ENCODE measurements at places on chromosomes 16 and 17.

GRCh38 chr17:32970281-32970680 is 21.4 kb upstream of the SPACA3 start:
- no peak for DNase-seq

GRCh38 chr16:72295914-72296313 is 124.0 kb upstream of the PMFBP1 start:
- DNase-seq = no peak

- no peak for DNase-seq
These were observed 396 bp downstream of the NFE2L1 start for GRCh38 chr17:48048384-48049126.

- no peak for DNase-seq
These were observed 44.9 kb upstream of the PIK3R6 start for GRCh38 chr17:8912084-8912981.

DNA sequence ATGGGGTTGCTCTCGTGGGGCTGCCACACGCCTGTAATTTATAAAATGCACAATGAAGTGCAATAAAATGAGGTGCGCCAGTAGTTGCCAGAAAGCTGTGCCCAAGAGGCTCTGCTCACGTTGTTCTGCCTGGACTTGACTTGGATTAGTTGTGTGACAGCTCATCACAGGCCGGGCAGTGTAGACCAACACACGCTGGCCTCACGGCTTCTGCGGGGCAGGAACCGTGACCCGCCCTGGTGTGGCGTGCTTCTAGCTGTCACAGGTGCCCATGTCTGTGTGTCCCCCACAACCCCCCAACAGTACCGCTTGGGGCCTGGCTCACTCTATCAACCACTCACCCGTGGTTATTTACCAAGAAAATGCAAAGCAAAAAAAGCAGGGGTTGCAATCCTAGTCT is 112.2 kb upstream of the ZNF750 start:
- DNase-seq = no peak

DNA sequence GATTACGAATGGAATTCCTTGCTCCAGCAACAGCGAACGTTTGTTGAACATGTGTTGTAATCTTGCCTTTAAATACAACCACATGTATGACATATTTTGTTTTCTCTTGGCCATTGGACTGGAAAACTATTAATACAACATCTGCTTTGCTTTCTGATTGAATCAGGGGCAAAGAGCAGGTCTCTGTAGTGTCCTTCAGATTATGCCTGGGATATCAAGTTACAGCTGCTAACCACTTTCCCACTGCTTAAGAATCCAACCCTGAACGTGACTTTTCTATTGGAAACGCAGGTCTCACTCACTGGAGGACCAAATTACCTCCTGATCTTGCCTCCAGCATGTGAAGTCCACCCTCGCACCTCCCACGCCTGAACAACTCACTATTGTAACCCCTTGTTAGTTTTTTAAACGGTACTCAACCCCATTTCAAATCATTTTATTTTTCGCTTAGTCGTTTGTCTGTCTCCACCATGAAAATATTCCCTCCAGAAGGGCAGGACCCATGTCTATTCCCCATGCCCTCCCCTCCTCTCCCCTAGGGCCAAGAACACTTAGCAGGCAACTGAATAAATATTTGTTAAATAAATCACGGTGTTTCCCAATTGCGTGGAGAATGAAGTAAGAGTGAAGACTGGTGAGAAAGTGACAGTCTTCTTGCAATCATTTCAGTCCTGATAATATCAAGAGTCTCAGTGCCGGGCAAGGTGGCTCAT is 57.4 kb upstream of the MRTFB start:
- no peak for DNase-seq

DNA sequence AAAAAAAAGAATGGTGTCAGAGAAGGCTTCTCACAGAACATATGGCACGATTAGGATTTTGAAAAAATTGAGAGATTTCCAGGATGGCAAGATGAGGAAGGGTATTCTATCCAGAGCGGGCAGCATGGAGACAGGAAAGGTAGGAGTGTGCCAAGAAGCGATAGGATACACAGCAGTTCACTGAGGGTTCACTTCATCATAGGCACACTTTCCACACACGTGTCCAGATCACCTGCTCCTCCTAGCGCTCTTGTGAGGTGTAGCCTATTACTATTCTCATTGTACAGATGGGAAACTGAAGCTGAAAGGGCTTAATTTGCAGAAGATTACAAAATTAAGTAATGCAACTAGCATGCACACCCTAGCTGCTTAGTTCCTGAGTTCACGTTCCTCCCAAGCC is 6.2 kb upstream of the ELAC2 start:
- DNase-seq = no peak

GRCh38 chr17:20232611-20233010 is 223.5 kb downstream of the SPECC1 start:
- no peak for DNase-seq

DNA sequence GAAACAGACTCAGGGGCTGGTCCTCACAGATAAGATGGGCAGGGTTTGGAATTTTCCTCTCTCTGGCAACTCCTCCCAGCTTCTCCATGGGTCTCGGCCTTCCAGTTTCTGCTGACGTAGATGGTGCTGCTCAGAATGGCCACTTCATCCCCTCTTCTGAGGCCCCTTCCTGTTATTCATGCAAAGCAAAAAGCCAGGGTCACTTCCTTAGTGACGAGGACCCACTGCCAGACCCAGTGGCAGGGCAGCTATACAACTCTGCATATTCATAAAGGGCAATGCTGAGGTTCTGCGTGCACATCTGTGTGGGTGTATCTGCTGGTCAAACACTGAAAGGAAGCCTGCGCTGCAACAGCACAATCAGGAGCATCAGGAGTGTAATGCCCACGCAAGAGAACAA is 108.8 kb downstream of the WSCD1 start:
- DNase-seq = no peak

DNA sequence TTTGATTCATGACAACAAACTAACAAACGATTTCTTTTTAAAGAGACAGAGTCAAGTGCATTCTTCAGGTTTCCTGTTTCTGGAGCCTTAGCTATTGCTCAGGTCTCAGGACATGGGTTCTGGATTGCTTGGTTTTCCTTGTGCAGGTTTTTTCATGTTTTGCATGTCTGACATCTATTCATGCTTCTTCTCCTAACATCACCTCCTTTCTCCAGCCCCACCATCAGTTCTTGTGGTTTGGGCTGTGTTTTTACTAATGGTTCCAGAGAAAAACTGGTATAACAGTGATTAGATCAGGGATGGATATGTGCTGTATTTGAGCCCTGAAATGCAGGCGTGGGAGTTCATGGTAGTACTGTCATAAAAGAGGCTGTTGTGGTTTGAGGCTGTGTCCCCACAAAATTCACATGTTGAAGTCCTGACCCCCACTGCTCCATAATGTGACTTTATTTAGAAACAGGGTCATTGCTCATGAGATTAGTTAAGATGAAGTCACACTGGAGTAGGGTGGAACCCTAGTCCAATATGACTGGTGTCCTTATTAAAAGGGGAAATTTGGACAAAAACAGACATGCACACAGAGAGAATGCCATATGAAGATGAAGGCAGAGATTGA is 67.9 kb downstream of the IRX6 start:
- DNase-seq = no peak

- no peak for DNase-seq
These were observed 478.8 kb upstream of the CDH11 start for GRCh38 chr16:65600629-65601028.

DNA sequence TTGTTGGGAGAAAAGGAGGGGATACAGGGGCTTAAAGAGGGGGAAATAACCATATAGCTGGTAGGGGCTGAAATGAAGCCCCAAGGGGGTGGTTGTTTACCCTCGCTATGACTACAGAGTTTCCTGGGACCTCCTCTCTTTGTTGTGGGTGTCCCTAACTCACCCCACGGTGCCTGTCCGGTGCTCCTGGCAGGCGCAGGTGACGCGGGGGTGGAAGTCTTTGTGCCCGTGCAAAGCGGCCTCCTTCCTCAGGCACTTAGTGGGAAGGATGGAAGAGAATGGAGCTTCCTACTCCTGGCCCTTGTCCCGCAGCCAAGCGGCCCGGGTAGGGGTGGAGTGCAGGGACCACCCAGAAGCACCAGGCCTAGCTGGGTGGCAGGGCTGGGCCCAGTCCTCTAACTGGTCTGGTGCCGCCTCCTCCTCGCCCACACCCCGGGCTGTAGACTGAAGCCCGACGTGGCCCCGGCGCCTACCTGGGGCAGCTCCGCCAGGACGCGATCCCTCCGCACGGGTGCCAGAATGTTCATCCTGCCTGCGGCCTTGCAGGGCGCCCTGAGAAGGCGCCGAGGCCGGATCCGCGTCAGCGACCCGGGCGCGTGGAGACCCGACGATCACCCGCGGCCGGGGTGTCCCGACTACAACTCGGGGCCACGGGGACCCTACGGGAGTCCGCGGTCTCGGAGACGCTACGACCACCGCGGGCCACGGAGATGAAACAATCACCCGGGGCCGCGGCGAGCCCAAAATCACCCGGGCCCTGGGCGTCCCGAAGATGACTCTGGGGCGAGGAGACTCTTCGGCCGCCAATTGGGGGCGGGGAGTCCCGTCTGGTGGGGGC is 709 bp downstream of the RAB34 start:
- DNase-seq = no peak

Data from activated T-cell treated with anti-CD3 and anti-CD28 coated beads, Interleukin-2, amount 50 U/mL, for 1 hour (primary cell).